Sciatic nerve (tissue), 2 donors: ENCODE measurements at places on chromosomes 2 and 18. TPM values are rescaled to one million over a fixed set of nuclear protein-coding genes. Genes with fewer than 3 reads are reported as not detected.

The WDR7 gene
- 43.0 TPM for total RNA-seq

The EMILIN2 gene
- total RNA-seq: 25.1 TPM

DNA sequence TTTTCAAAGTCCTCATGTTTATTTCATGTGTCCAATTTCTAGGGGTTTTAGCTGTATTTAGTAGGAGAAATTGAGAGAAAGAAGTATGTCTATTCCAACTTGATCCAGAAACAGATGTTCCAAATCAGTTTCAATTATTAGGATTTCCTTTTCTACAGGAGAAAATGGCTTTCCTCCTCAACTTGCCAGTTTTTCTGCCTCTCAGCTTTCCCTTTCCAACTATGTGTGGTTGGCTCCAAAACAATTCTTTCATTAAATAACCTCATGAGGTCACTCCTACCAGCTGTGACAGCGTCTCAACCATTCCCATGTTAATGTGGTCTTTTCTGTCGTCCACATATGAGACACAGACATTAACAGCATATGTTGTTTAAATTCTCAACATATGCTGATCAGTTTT, 13.1 kb downstream of the XIRP2 start:
- DNase-seq: no peak

DNA sequence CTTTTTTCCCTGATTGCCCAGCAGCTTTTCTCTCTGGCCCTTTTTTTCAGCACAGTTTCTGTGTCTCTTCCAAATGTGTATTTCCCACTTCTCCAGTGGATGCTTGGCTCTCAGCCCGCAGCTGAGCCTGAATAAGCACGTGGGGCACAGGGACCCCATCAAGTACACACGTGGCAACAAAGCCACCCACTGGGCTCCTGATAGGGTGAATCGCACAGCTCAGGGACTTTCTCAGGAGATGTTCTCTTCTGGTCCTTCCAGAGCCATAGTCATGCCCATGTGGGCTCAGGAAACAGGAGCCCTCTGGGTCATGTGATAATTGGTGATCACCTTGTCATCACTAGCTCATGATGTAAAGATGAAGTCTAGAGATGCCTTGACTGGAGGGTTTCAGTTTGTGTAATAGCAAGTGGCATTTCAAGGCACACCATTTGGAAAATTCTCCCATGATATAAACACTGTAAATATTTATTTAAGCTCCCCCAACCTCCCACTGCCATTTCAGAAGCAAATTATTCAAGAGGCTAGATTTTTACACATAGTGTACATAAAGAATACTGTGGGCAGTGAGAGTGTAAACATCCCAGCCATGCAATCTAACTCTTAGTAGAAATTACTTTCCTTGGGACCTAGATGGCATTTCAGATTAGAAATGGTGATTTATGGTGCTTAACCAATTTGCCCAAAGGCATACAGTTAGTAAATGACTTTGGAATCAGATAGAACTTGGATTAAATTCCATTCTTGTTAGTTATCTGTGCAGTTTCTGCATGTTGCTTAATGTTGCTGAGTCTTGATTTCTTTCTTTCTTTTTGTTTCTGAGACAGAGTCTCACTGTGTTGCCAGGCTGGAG, 597.5 kb downstream of the SLC4A3 start:
- DNase-seq: no peak

The ZAP70 gene
- total RNA-seq: 4.5 TPM

The UGT1A3 gene
- total RNA-seq: not detected

The APCDD1 gene
- total RNA-seq: 43.1 TPM

The FOXD4L1 gene
- not detected for total RNA-seq

GRCh38 chr2:71667256-71668182, 214.2 kb downstream of the DYSF start:
- peak; percentile 54 for DNase-seq

The NAT8 gene
- not detected for total RNA-seq

The UGT1A10 gene
- total RNA-seq: not detected

The BMP10 gene
- total RNA-seq: not detected

DNA sequence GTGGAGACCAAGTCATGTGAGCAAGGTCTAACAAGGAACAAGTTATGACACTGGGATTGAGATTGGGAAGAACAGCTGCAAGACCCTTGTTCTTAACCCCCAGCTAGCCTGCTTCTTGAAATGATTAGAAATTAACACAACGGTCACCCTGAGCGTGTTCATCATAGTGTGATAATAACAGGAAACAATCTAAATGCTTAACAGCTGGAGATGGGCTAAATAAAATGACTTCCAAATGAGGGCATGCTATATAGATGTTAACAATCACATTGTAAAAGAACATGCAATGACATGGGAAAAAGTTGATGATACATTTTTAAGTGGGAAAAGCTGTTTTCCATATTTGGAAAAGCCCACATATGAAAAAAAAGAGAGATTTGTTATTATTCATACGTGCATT, 47.6 kb downstream of the RPL37A start:
- no peak for DNase-seq

DNA sequence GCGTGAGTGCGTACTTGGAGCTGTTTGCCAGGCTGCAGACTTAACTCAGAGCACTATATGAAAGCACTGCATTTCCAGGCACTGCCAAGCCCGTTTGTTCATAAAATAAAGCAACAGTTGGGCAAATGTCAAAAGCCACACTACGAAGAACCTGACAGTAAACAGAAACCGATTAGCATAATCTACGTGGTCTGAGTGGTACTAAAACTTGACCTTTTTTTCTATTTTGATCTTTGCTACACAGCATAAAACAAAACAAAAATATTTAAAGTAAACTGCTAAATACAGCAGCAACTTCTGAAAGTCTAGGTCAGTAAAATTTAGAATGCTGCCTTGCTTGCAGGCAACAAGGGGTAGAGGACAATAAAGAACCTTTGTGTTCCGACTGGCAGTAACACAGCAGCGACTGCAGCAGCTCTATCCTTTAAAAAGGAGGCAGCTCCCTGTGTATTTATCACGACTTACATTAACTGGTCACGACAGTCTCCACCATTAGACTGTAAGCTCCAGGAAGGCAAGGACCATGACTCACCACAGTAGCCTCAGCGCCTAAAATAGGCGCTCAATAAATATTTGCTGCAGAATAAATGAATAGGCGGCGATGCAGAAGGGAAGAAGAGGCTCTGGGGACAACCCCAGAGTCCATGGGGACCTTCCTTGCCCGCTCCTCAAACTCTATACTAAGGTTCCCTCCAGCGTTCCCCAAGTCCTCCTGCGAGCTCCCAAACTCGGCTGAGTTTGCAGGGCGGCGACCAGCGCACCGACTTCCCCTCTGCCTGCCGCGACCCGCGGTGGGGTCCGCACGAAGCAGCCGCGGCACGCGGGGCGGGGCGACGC, 902 bp downstream of the SS18 start:
- DNase-seq: no peak
